ENCODE measurements at places on chromosomes 4 and X.

DNA sequence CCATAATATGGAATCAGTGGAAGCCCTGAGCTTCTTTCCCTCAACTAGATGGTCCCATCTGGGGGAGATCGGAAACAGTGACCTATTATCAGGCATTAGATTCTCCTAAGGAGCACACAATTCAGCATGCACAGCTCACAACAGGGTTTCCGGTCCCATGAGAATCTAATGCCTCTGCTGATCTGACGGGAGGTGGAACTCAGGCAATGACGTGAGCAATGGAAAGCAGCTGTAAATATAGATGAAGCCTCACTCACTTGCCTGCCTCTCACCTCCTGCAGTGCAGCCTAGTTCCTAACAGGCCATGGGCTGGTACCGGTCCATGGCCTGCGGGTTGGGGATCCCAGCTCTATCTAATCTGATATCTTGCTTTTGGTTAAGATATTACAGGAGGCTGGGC is 88.9 kb downstream of the COX7B2 start:
- no peak for DNase-seq

GRCh38 chr4:109998867-109999584 is 86.3 kb downstream of the EGF start:
- no peak for DNase-seq

DNA sequence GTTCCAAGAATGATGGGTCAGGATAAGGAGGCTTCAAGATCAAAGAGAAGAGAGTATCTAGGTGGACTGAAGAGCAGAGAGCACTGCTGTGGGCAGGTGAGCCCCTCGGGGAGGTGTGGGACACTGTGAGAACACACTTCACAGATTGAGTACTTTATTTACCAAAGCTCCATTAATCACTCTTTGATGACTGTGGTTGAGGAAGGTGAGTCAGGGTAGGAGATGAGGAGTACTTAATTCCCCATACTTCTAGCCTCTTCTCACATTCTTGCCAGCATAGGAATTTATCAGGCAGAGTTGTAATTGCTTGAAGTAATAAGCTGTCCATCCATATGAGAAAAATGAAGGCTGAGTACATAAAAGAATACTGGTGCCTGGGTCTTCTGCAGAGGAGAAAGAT is 375.3 kb downstream of the PCDH10 start:
- DNase-seq = no peak

- no peak for DNase-seq
These were observed 17.6 kb upstream of the PRPS1 start for GRCh38 chrX:107610667-107611066.

DNA sequence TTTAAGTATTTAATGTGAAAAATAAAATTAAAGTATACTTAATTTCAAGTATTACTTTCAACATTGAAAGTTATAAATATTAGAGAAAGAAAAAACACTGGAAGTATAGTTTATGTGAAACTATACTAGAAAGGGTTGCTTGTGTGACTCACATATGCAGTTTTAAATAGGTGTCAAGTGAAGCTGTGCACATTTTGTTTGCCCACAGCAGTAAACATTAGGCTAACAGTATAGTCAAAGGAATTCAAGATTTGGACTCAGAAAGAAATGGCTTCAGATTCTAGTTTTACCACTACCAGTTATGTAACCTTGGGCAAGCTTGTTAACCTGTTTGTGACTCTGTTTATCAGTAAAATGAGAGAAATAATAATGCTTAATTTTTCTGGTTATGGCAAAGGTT is 148.2 kb downstream of the FAM47B start:
- no peak for DNase-seq

- no peak for DNase-seq
These were observed 6.9 kb upstream of the HAUS3 start for GRCh38 chr4:2248821-2249261.

DNA sequence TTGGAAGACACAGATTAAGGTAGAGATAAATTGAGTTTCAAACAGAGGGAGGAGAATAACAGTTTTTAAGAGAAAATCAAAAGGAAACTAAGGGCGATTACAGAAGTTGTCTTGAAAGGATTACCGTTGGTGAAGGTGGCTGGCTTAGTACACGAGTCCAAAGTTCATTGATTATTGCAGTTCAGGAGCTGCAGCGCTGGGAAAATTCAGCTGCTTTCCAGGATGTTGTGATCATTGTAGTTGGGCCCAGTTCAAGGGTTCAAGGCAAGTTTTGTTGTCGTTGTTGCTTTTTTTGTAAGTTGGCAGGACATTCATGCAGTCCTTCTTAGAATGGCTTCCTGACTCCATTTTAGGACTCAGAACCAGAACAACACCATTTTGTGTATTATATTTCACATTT is 461.7 kb downstream of the RAPGEF2 start:
- no peak for DNase-seq

GRCh38 chrX:149114874-149115273 is 390.2 kb downstream of the IDS start:
- no peak for DNase-seq

DNA sequence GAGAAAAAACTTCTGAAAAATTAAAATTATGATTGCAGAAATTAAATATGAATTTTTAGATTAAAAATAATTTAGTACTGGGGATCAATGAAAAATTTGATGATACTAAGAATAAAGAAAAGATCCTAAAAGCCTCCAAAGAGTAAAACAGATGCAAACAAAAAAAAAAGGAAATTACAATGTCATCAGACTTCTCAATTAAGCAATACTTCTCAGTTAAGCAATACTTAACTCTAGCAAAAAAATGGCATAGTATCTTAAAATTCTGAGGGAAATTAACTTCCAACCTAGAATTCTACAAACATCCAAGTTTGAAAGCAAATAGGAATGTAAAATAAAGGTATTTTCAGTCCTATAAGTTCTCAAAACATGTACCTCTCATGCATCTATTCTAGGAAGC is 141.2 kb upstream of the INTU start:
- DNase-seq = no peak

- no peak for DNase-seq
These were observed 210.2 kb upstream of the NPY2R start for GRCh38 chr4:154998284-154998683.

GRCh38 chr4:184815046-184815877 is 10.5 kb downstream of the ACSL1 start:
- no peak for DNase-seq

GRCh38 chr4:141174457-141174856 is 41.2 kb upstream of the RNF150 start:
- no peak for DNase-seq

DNA sequence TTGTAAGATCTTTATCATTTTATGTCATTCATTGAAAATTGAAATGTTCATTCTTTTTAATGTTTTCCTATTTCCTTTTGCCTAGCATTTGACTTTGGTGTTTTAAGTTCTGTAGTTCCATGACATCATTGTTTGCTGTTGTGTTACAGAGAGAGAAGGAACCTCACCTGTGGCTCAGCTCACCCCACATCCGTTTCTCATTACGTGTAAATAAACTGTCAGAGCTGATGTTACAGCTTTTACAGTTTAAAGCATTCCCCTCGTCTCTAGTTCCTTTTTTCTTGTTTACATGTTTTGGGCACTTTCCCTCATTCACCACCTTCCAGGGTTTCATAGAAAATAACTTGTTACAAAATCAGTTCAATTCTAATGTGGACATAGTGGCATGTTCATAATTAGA is 137.2 kb downstream of the FNIP2 start:
- no peak for DNase-seq

GRCh38 chr4:89213382-89213701 is 94.3 kb downstream of the GPRIN3 start:
- no peak for DNase-seq

GRCh38 chr4:16661813-16662212 is 236.6 kb downstream of the LDB2 start:
- DNase-seq = no peak

GRCh38 chr4:108620933-108621905 is 843 bp downstream of the RPL34 start:
- no peak for DNase-seq

DNA sequence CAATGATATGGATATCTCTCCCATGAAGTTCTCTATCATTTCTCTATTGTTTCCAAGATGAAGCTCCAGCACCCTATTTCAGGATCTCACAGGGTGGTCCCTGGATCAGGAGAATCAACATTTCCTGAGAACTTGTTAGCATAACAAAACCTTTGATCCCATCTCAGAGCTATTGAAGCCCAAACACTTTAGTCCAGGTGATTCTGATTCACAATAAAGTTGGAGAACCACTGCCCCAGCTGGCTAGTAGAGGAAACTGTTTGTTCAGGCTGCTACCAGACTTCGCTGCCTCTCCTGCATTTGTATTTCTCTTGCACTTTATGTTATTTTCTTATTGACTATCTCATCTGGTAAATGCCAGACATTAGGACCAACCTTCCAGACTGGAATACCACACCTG is 65.4 kb downstream of the CEP44 start:
- no peak for DNase-seq

- DNase-seq = no peak
These were observed 383.0 kb upstream of the INTU start for GRCh38 chr4:127249767-127250108.

DNA sequence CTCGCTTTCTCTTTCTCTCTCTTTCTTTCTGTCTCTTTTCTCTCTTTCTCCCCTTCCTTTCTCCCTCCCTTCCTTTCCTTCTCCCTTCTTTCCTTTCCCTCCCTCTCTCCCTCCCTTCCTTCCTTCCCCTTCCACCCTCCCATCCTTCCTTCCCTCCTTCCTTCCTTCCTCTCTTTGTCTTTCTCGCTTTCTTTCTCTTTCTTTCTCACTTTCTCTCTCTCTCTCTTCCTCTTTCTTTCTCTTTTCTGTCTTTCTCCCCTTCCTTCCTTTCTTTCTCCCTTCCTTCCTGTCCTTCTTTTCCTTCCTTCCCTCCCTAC is 2.1 kb upstream of the SORCS2 start:
- no peak for DNase-seq

GRCh38 chr4:23006756-23007155 is 314.0 kb downstream of the GBA3 start:
- DNase-seq = no peak

All from effector CD8-positive, alpha-beta T cell (primary cell).